ENCODE measurements at places on chromosomes 2 and 18.
A peak's percentile ranks its signal among the peaks of the same experiment; 100 is the strongest.

DNA sequence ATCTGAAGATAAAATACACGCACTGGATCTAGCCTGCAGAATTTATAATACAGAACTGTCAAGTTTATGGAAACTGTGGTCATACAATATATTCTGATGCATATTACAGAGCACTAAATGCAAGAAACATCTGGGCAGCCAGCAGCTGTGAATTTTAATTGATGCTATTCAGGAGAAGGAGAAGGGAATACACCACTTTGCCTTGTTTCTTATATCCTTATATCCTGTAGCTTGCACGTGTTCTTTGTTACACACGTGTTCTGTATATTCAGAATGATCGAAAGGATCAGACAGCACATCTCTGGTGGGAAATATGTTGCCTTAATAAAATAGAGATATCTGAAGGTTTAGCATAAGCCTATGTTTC, 335.8 kb downstream of the AGPS start:
- no peak for DNase-seq

DNA sequence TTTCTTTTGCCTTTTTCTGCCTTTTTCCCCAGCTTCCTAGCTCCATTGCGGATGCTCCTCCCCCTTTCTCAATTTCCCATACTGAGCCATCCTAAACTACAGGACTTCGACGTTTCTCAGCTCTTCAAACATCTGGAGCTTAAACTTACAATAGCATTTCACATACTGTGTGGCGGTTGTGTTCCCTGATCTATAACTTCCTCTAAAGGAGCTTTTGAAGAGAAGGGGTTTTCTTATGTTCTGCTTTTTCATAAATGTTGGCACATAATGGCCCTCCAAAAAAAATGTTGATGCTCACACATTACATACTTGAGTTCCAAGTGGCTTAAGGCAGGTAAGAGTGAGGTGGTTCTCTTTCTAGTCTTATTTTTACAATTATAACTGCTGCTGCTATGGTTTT, 87.4 kb downstream of the RNF144A start:
- DNase-seq, result no peak

GRCh38 chr2:12320027-12320734, 396.6 kb upstream of the TRIB2 start:
- no peak for DNase-seq

DNA sequence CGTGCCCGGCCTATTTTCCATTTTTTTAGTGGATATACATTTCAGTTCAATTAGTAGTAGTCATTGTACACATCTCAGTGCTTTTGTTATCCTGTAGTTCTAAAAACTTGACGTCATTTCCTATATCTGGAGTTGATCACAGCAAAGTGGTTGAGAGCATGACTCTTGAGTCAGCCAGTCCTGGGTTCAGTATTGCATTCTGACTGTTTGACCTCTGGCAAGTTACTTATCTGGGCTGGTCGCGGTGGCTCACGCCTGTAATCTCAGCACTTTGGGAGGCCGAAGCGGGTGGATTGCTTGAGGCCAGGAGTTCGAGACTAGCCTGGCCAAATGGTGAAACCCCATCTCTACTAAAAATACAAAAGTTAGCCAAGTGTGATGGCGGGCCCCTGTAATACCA, 50.4 kb upstream of the PPM1B start:
- no peak for DNase-seq

DNA sequence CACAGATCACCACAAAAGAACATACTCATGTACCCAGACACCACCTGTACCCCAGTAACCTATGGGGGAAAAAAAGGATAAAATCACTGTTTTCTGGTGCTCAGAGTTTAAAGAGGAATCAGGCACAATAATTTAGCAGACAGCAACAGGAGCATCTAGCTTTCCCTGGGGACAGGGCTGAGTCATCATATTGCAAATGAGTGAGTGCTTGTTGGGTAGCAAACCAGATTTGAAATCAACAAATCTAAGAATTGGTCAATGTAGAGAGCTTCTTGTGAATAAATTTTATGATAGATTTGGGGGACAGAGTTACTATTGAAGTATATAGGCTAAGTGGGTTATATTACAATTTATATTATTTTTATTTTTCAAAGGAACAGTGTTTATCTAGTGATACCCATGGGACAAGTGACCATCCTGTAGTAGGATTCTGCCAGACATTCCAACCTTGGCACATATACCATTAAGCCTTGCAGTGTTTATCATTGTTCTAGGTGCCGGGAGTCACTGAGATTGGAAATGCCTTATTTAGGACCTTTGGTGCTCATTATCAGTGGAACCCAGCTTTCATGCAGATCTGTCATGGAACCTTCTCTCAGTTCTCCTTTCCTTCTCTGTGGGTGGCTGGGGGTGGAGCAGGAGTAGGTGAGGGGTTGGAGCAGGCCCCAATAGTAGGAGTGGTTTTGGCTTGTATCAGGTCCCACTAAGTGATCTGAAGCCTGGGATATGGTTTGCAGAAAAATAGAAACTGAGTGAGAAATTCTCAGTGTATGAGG, 117.2 kb downstream of the CERS6 start:
- peak; percentile 42 for DNase-seq

DNA sequence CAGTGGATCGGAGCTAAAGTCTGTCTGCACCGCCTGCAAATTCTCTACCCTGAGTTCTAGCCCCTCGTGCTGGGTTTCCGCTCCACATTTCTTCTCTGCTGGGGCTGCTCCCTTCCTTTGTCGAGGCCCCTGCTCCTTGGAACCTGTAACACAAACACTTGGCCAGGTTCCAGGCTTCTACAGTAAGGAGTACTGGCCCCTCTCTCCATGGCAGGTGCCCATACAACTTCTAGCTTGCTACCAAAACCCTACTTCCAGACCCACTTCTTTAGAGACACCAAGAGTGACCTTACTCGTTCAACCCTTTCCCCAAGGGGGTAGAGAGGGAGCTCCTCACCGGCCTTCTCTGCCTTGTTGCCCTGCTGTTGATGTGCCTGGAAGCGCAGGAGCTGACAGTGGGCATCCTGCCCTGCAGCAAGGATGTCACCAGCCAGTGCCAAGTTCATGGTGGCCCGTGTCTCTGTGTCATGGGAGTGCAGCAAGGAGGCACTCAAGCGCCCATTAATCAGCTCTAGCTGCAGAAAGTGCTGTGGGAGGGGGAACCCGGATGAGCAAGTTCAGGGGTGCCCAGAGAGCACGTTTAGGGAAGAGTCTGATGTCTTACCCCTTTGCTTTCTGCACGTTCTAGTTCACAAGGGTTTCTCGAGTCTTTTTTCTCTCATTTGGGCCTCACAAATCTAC, 1.1 kb downstream of the PREB start:
- DNase-seq, result no peak

DNA sequence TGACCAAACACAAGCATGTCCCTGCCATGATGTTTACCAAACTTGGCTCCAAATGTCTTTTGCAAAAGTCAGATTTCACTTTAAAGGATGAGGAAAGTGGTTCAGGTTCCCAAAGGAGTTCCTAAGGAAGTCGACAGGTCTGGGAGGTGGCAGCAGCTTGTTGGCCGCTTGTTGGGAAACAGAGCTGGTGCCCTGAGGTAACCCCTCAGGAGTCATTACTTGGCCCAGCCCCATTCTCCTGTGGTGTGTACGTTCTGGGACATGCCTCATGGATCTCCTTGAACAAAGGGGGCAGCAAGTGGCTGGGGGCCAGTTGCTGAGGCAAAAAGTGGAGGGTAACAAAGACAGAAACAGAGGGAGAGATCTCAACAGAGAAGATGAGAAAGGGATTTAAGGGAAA, 10.9 kb downstream of the TMBIM1 start:
- DNase-seq, result no peak

DNA sequence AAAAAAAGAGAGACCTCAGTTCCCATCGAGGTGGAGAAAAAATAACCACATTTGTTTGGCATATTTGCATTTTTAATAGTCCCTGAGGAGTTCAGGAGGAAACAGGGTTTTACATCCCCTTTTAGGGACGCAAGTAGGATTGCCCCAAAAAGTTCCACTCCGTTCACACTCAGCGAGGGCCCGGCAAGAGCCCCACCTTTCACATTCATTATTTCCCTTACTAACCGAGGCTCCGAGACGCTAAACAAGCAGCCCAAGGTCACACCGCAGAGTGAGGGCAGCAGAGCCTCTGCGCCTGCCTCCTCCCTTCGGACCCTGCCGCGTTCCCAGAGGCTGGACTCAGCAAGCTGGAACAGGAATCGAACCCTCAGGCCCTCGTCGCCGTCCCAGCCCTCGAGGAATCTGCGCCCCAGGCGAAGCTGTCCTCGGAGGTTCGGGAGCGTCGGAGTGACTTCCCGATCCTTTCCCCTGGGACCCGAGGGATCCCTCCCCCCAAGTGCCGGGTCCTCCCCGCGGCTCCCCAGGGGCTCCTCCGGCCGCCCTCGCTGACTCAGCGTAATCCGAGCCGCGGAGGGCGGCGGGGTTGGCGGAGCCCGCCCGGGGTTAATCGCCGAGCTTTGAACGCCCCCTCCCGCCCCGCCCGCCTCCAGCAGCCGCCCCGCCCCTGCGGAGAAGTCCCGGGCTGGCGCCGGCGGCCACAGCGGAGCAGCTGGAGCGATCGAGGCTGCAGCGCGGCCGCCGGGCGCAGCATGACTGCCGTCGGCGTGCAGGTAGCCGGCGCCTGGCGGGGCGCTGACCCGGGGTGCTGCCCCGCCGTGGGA, at the start of gene TMEM37:
TMEM37 (plus strand) TSS at position 700 of the 821 bp plus-strand sequence; CDS start at position 750, 50 bp downstream.
- DNase-seq, result peak; percentile 20

- no peak for DNase-seq
These were observed 184.7 kb upstream of the DLGAP1 start for GRCh38 chr18:4639628-4640310.

DNA sequence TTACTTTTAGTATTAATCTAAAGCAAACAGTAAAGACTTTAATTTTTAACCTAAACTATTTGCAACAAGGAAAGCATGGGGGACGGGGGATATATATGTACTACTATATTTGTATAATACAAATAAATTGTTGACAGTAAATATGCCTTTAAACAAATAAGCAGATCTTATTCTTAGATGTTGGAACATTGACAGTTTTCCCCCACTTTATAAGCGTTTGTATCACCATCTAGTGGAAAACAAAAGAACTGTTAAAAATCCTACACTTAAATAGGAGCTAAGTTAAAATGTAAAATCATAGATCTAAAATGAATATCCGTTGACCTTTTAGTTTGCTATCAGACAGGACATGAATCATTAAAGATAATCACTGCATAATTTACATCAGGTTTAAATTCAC, 50.0 kb downstream of the RBBP8 start:
- peak; percentile 15 for DNase-seq
